ENCODE measurements at places on chromosomes 3 and 15.

- no peak for DNase-seq
Observed at GRCh38 chr3:187223799-187224198, 26.5 kb downstream of the RTP1 start.

DNA sequence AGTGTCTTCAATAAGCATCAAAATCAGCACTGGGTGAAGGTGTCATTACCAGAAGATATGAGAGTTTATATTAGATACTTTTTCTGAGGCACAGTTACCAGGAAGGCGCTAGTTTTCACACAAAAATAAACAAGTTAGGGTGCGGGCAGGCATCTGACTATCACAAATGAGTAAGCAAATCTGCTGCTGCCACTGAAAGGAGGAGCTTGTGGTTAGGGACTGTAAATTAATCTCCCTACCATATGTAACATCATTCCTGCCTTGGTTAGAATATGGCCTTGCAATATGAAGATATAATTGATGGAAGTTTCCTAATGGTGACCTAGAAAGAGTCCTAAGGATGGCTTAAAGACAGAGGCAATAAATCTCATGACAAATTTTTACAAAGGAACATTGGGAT, 19.5 kb upstream of the EID1 start:
- DNase-seq: no peak

GRCh38 chr15:67253101-67253500, 1.4 kb downstream of the AAGAB start:
- no peak for DNase-seq

GRCh38 chr3:55127565-55127964, 199.7 kb upstream of the LRTM1 start:
- DNase-seq: no peak

GRCh38 chr3:99659951-99660350, 21.6 kb downstream of the COL8A1 start:
- DNase-seq: no peak

GRCh38 chr3:149089395-149089794, 3.1 kb upstream of the HLTF start:
- no peak for DNase-seq

DNA sequence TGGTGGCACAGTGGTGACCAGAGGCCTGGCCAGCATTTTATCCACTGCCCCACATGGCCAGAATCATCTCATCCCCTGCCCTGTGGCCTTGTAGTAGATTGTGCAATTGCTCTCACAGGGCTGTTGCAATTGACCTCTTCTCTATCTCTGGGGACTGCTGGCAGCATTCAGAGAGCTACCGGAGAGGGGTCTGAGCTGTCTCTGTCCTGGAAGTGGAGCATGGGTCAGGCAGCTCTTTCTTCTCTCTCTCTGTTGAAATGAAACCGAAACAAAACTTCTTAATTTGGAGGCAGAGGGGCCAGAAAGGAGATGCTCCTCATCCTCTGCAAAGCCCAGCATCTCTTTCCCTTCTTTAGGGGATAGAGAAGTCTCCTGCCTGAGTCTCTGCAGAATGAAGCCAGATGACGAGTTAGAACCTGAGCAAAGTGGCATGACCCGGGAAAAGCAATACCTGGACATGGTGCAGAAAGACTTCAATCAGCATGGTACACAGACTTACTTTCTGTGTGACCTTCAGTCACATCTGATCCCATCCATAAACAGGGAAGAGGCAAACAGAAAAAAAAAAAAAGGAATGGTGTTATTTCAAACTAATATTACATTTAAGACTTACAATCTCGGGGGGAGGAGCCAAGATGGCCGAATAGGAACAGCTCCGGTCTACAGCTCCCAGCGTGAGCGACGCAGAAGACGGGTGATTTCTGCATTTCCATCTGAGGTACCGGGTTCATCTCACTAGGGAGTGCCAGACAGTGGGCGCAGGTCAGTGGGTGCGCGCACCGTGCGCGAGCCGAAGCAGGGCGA, 144.5 kb upstream of the BCL6 start:
- no peak for DNase-seq

DNA sequence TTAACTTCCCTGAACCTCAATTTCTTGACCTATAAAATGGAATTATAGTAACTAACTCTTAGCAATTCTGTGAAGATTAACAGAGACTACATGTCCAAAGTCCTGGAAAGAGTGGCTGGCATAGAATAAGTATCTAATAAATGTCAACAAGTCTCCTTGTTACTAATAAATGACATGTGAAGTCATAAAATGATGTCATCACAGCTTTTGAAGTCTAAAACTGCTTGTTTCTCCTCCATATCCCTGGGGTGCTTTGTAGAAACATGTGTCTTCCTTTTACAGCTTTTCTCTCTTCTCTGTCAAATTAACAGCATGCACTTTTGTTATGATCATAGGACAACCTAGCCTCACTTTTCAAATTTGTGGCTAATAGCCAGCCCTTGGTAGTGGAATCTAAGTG, 510.2 kb downstream of the NTRK3 start:
- no peak for DNase-seq

- no peak for DNase-seq
Observed at GRCh38 chr15:49137861-49138260, 17.5 kb downstream of the COPS2 start.

- DNase-seq: no peak
Observed at GRCh38 chr15:78093242-78094020, 1.1 kb downstream of the SH2D7 start.

DNA sequence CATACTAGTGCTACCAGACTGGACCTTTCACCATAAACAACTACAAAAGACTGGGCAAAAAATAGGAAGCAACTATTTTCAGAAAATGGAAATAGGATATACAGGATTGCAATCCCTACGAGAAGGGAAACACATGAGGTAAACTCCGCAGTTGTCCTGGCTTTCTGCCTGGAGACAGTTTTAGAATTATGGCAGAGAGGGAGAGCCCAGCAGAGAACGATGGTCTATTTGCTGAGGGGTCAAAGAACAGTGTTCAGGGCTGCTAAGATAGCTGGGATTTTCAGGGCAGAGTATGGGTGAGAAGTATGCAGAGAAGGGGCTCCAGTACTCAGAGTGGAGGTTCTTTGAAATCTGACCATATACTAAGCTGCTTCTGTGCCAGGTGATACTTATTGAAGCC, 163.4 kb downstream of the CHDH start:
- no peak for DNase-seq

GRCh38 chr3:61742006-61742405, 180.6 kb downstream of the PTPRG start:
- DNase-seq: no peak

DNA sequence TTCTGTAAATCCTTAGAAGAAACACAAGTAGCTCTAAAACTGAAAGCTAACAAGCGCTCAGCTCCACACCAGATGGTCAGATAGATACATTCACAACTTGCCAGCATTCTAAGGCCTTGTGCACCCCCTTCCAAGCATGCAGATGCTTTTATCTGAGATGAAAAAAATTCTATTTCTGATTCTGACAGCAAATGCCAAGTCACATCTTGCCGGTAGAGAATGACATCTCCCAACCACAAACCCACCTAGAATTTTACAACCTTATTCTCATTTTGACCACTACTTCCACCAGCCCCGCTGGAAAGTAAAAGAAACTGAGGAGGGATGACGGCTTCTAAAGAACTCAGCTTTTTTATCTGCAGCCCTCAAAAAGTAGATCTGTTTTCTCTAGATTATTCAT, 57.7 kb downstream of the SUMF1 start:
- DNase-seq: no peak

GRCh38 chr15:20659265-20659664, 117.7 kb upstream of the GOLGA6L6 start:
- no peak for DNase-seq

- DNase-seq: no peak
Observed at GRCh38 chr15:82950746-82951370, 1.7 kb downstream of the HOMER2 start.

DNA sequence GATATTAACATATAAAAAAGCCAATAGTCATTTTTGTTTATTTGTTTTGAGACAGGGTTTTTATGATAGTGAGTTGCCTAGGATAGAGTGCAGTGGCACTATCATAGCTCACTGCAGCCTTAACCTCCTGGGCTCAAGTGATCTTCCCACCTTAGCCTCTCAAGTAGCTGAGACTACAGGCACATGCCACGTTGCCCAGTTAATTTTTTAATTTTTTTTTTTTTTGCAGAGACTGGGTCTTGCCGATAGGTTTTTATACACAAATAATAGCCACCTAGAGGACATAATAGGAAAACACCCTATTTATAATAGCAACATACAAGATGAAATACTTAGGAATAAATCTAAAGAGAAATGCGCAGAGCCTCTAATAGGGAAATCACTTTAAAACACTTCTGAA, 13.3 kb downstream of the EIF3J start:
- DNase-seq: no peak

DNA sequence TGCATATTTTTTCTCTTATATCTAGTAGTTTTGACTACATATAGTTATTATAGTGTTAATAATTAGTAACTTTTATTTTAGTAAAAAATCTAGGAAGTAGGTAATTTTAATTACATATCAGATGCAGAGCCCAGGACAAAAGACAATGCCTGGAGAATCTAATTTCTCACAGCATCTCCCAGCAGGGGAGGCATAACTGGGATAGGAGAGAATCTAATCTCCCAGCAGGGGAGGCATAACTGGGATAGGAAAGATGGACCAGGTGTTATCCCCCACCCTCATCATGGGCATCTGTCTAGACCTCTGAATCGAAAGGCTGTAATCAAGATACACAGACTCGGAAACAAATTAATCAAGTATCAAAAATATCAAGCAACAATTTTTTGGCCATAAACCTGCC, 58.2 kb downstream of the OSTN start:
- no peak for DNase-seq

- no peak for DNase-seq
Observed at GRCh38 chr15:39896846-39897245, 23.2 kb downstream of the GPR176 start.

DNA sequence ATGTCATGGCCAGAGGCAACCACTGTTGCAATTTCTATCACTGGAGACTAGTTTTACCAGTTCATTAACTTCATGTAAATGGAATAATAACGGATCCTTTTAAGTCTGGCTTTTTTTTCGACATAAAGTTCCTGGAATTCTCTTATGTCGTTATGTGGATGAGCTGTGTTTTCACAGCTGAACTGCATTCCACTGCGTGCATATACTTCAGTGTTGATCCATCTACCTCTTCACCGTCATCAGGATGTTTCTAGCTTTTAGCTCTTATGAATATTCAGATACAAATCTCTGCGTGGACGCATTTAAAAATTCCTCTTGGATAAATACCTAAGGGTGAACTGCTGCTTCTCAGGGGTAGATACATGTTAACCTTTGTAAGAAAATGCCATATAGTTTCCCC, 15.6 kb upstream of the CYFIP1 start:
- no peak for DNase-seq

GRCh38 chr3:99716463-99716995, 78.1 kb downstream of the COL8A1 start:
- DNase-seq: no peak

DNA sequence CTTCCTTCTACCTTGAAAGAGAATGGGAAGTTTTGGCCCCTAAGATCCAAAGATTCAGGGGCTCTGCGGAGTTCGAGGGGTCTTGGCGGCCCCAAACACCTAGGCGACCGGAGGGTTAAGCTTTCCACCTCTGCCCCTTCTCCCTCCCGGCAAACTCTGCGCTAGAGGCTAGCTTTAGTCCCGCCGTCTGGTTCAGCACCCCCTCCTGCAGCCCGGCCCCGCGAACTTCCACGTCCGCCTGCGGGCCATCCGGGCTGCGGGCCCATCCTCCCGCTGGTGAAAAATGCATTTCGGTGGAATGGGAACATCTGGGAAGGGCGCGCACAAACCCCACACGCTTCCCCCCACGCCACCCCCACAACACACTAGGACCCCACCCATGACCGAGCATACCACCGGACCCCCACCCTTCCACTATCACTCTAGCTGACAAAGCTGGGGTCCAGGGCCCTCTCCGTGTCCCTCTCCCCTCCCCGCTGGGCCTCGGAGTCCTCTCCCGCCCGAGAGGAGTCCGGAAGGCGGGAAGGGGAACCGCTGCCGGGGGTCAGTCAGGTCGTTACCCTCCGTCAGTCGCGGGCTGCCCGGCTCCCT, 1.0 kb downstream of the SHOX2 start:
- no peak for DNase-seq

- DNase-seq: no peak
Observed at GRCh38 chr15:60541481-60542299, 62.7 kb upstream of the ICE2 start.

DNA sequence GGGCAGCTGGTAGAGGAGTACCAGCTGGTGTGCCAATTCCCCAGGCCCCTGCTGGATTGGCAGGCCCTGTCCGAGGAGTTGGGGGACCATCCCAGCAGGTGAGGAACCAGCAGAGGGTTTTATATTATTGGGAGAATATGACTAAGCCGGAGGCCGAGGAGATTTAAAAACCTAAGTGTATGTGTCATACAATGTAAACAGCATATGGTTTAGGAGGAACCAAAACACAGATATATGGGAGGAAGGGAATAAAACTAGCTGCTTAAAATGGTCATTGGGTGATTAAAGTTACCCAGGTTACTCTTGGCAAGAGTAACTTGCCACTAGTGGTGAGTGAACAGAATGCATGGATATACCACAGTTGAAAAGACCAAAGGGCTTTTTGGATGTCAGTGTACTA, 22.1 kb downstream of the SNRPN start:
- no peak for DNase-seq

- no peak for DNase-seq
Observed at GRCh38 chr15:26081758-26082220, 218.7 kb upstream of the ATP10A start.
